ENCODE measurements at places on chromosomes 13 and 19.

- no peak for DNase-seq
Observed at GRCh38 chr19:35959040-35959967, 23.1 kb downstream of the LRFN3 start.

- no peak for DNase-seq
Observed at GRCh38 chr13:20383058-20383457, 142.6 kb downstream of the CRYL1 start.

DNA sequence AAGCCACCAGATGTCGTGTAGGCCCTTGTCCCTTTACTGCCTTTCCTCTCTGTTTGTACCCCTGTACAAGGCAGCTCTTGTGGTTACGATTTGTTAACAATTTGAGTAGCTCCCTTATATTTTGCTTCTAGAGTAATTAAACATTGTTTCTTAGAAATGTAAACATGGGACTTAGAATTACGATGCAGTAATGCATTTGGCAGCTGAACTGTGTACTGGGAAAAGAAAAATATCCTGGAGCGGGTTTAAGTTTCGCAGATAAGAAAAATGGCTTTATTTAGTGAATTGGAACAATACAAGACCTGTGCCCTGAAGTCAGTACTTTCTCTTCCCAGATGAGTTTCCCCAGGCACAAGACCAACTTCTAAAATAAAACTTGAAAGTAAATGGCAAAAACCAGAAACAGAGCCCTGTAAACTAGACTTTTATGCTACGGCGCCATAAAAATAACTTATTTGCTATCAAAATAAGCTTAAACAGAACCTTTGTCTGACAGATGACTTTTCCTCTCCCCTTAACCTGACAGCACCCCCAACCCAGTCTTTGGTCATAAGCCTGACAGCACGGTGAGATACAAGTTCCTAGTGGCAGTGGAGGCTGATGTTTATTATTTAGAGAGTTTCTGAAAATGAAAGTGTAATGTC, 63.0 kb downstream of the LRCH1 start:
- DNase-seq, result no peak

GRCh38 chr19:3504735-3505134, 1.4 kb upstream of the FZR1 start:
- no peak for DNase-seq

- peak; percentile 73 for DNase-seq
Observed at GRCh38 chr19:4866595-4867424, 657 bp downstream of the PLIN3 start.
